ENCODE measurements at places on chromosomes 7 and 10.
A peak's percentile ranks its signal among the peaks of the same experiment; 100 is the strongest.

- DNase-seq = no peak
These were observed 6.6 kb upstream of the PDSS1 start for GRCh38 chr10:26690731-26691475.

- DNase-seq = no peak
These were observed 43.2 kb upstream of the ACSL5 start for GRCh38 chr10:112330607-112331160.

- no peak for DNase-seq
These were observed 35.5 kb downstream of the PPP1R3C start for GRCh38 chr10:91597197-91597881.

DNA sequence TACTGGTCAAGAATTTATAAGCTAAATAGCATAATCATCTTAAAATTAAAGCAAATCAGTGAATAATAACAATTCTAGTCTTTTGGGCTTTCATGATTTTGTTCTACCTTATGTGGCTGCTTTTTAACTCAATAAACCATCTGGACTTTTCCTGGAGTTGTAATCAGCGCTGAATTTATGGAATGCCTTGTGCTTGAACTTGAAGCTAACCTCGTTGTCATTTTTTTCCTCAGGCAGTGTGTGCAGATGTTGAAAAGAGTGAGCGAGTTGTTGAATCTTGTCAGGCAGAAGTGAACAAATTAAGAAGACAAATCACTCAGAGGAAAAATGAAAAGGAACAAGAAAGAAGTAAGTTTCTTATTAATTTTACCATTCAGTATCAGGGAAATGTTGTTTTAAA lies 29.5 kb downstream of the ABRAXAS2 start:
- no peak for DNase-seq

DNA sequence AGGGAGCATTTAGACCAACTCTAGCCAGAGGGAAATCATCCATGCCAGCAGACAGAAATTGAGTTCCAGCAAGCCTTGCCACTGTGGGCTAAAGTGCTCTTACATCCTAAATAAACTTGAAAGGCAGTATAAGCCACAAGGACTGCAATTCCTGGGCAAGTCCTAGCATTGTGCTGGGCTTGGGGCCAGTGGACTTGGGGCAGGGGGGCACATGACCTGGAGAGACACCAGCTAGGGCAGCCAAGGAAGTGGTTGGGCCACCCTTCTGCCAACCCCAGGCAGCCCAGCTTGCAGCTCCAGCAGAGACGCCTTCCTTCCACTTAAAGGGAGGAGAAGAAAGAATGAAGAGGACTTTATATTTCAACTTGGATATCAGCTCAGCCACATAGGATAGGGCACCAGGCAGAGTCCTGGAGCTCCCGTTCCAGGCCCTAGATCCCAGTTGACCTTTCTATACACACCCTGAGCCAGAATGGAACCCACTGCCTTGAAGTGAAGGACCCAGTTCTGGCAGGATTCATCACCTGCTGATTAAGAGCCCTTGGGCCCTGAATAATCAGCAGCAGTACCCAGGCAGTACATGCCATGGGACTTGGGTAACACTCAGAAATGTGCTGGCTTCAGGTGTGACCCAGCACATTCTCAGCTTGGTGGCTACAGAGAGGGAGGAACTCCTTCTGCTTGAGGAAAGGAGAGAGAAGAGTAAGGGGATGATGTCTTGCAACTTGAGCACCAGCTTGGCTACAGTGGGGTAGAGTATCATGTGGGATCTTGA lies 153.0 kb downstream of the GNAI1 start:
- DNase-seq = no peak

GRCh38 chr10:107914450-107915214 lies 750.1 kb upstream of the SORCS1 start:
- peak; percentile 18 for DNase-seq

- no peak for DNase-seq
These were observed 1065.8 kb downstream of the REEP3 start for GRCh38 chr10:64586934-64587503.

DNA sequence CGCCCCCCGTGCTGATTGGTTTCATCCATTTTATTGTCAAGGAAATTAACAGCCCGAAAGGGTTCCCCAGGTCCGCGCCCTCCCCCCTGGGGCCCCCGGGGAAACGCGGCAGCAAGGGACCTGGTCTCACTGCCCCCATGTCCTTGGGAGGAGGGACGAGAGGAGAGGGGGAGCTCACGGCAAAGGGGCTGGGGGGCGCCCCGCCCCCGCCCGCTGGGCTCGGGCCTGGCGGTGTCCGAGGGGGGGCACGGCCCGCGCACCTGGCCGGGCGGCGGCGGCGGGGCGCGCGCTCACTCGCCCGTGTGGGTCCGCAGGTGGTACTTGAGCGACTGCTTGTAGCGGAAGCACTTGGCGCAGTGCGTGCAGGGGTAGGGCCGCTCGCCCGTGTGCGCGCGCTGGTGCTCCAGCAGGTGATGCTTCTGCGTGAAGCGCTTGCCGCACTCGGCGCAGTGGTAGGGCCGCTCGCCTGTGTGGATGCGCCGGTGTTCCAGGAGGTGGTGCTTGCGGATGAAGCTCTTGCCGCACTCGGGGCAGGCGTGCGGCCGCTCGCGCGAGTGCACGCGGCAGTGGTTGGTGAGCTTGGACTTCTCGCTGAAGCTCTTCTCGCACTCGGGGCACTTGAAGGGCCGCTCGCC lies 29.3 kb downstream of the ZNF777 start:
- no peak for DNase-seq

- peak; percentile 60 for DNase-seq
These were observed 33.8 kb upstream of the RBM20 start for GRCh38 chr10:110610308-110610774.

DNA sequence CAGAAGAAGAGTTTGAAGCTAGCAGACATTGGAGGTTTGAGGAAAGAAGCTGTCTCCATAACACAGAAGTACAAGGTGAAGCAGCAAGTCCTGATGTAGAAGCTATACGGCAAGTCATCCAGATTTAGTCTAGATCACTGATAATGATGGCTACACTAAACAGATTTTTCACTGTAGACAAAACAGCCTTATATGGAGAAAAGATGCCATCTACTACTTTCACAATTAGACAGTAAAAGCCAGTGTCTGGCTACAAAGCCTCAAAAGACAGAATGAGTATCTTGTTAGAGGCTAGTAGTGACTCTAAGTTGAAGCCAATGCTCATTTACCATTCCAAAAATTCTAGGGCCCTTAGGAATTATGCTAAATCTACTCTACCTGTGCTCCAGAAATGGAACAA lies 85.1 kb downstream of the SNX13 start:
- DNase-seq = no peak

All from colonic mucosa (tissue), 4 donors.